ENCODE measurements at places on chromosomes 5 and 9. TPM values are rescaled to one million over a fixed set of nuclear protein-coding genes. Genes with fewer than 3 reads are reported as not detected.
A peak's percentile ranks its signal among the peaks of the same experiment; 100 is the strongest.

- H3K4me3 ChIP-seq, result no peak overlapping the region
- H3K36me3 ChIP-seq, result no peaks in the 10 kb centered on the region
- H3K27ac ChIP-seq, result no peak overlapping the region
- DNase-seq, result no peak
- peaks cover 10% of the 10 kb centered on the region for H3K27me3 ChIP-seq
- peaks cover 2% of the 10 kb centered on the region for H3K4me1 ChIP-seq
Measured at GRCh38 chr9:761176-761792, 80.2 kb upstream of the DMRT1 start.

DNA sequence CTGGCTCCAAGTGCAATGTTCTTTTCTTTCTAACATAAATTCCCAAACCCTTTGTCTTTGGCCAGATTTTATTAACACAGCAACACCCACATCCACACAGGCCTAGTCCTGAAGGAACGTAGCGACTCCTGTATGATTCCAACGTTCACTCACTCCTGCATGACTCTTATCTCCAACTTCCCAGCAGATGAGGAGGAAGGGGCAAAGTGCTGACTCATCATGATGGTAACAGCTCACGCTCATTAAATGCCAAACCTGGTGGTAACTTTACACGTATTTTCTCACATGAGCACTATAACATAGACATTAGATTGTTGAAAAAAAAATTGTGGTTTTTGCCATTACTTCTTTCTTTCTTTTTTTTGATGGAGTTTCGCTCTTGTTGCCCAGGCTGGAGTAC lies 1349.5 kb downstream of the EFNA5 start:
- H3K4me3 ChIP-seq, result no peak overlapping the region
- H3K4me1 ChIP-seq, result no peaks in the 10 kb centered on the region
- no peak overlapping the region for H3K27ac ChIP-seq
- no peak for DNase-seq
- no peaks in the 10 kb centered on the region for H3K36me3 ChIP-seq

DNA sequence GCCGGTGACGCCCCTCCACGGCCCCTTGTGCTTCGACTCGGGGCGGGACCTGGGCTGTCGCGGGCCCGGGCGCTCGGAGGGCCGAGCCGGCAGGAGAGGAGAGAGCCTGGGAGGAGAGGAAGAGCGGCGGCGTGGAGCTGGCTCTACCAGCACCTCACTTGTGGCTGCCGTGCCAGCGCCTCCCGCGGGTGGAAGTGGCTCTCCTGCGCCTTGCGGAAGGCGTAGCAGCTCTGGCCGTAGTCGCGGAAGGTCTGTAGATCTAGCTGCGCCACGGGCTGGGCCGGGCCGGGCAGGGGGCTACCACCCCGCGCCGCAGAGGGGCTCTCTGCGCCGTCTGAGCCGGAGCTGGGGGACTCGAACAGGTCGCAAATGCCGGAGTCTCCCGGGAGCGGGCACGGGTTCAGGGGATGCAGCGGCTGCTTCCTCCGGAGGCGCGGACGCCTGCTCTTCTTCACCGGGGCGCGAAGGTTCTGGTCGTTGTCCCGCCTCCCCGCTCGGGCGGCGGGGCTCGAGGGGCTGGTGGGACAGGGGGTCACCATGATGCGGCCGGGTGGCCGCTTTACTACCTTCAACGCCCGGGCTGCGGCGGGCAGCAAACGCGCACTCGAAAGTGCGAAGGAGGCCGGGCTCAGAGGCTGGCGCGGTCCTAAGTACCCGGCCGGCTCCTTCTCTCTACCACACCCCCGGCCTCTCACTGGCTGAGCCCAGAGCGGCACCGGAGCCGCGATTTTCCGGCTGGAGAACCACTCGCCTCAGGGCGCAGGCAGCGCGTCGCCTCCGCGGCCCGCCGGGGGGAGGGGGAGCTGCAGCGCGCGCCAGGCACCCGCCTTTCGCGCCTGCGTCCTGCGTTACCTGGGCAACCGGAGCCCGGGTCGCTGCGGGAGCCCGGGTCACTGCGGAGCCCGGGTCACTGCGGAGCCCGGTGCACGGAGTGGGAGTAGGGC lies at the start of gene CCNO:
TSS of gene CCNO (minus strand) at position 624 of the 944 bp plus-strand sequence. CDS start at position 539, 85 bp downstream.
- peaks cover 30% of the 10 kb centered on the region for H3K4me1 ChIP-seq
- peaks cover 63% of the 10 kb centered on the region for H3K27me3 ChIP-seq
- no peak within 1 kb of the TSS for H3K27ac ChIP-seq

GRCh38 chr5:37754976-37755375 lies 84.9 kb downstream of the GDNF start:
- peaks cover 22% of the 10 kb centered on the region for H3K36me3 ChIP-seq
- H3K27me3 ChIP-seq, result no peaks in the 10 kb centered on the region
- DNase-seq, result no peak
- no peak overlapping the region for H3K4me3 ChIP-seq
- H3K27ac ChIP-seq, result no peak overlapping the region

ZNG1A gene
- 45.5 TPM for total RNA-seq

- DNase-seq, result no peak
- H3K4me1 ChIP-seq, result no peaks in the 10 kb centered on the region
- no peak overlapping the region for H3K27ac ChIP-seq
- H3K4me3 ChIP-seq, result no peak overlapping the region
- H3K36me3 ChIP-seq, result no peaks in the 10 kb centered on the region
Measured at GRCh38 chr9:78997296-78997695, 574.5 kb upstream of the TLE4 start.

C9orf85 gene
- 10.2 TPM for total RNA-seq

DNA sequence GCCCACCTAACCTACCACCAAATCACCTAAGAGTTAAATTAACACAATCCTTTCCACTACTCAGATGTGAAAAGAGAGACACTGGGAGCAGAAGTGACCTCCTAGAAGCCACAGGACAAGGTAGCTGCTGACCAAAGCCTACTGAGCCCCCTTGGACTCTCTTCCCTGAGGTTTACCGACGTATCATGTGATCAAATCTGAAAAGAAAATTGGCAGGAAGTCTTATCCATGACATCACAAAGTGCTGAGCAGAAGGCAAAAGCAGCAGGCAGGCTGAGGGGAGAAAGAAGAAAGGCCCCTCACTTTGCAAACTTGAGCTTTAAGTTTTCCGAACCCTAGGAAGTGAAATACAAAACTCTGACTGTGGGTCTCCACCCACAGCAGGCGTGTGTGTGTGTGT lies 11.1 kb downstream of the PRELID2 start:
- no peak overlapping the region for H3K4me3 ChIP-seq
- no peaks in the 10 kb centered on the region for H3K36me3 ChIP-seq
- peaks cover 1% of the 10 kb centered on the region for H3K27me3 ChIP-seq
- H3K27ac ChIP-seq, result no peak overlapping the region
- no peaks in the 10 kb centered on the region for H3K4me1 ChIP-seq

GRCh38 chr9:83583151-83584014 lies 39.6 kb upstream of the IDNK start:
- peaks cover 9% of the 10 kb centered on the region for H3K4me1 ChIP-seq
- no peak overlapping the region for H3K27ac ChIP-seq
- H3K4me3 ChIP-seq, result no peak overlapping the region
- H3K36me3 ChIP-seq, result peaks cover 5% of the 10 kb centered on the region

GRCh38 chr5:149256451-149256850 lies 15.2 kb upstream of the AFAP1L1 start:
- H3K27ac ChIP-seq, result no peak overlapping the region
- no peak overlapping the region for H3K4me3 ChIP-seq
- no peaks in the 10 kb centered on the region for H3K4me1 ChIP-seq
- no peak for DNase-seq

GRCh38 chr9:87681271-87682061 lies 44.5 kb upstream of the CTSL start:
- H3K27ac ChIP-seq, result no peak overlapping the region
- H3K36me3 ChIP-seq, result no peaks in the 10 kb centered on the region
- H3K4me1 ChIP-seq, result peaks cover 26% of the 10 kb centered on the region
- H3K4me3 ChIP-seq, result no peak overlapping the region

CRHBP gene
- total RNA-seq, result 0.27 TPM

PCDHGA9 gene
- 0.09 TPM for total RNA-seq

IL5 gene
- 0.69 TPM for total RNA-seq

DNA sequence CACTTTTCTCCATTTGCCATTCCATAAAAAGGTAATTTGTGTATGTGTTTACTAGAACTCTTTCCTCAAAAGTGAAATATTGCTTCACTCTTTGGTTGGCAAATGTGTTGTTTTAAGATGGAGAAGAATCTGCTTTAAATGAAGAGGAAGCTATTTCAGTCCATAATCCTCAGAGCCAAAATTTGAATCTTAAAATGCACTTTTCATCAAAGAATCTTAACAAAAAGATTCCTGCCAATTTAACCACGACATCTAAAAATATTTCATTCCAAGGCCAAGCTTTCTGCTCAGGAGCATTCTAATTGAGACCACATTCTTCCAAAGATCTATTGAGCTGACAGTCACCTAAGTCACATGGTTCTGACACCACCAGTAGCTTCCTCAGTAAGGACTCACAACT lies 7.5 kb downstream of the GABRB2 start:
- no peaks in the 10 kb centered on the region for H3K4me1 ChIP-seq
- DNase-seq, result no peak
- peaks cover 20% of the 10 kb centered on the region for H3K27me3 ChIP-seq
- H3K4me3 ChIP-seq, result no peak overlapping the region
- H3K36me3 ChIP-seq, result no peaks in the 10 kb centered on the region
- H3K27ac ChIP-seq, result no peak overlapping the region

GRCh38 chr9:130143279-130143893 lies 28.8 kb upstream of the NCS1 start:
- H3K27me3 ChIP-seq, result peaks cover 18% of the 10 kb centered on the region
- H3K4me1 ChIP-seq, result peaks cover 53% of the 10 kb centered on the region
- H3K27ac ChIP-seq, result no peak overlapping the region
- no peaks in the 10 kb centered on the region for H3K36me3 ChIP-seq

PAEP gene
- not detected for total RNA-seq

DNA sequence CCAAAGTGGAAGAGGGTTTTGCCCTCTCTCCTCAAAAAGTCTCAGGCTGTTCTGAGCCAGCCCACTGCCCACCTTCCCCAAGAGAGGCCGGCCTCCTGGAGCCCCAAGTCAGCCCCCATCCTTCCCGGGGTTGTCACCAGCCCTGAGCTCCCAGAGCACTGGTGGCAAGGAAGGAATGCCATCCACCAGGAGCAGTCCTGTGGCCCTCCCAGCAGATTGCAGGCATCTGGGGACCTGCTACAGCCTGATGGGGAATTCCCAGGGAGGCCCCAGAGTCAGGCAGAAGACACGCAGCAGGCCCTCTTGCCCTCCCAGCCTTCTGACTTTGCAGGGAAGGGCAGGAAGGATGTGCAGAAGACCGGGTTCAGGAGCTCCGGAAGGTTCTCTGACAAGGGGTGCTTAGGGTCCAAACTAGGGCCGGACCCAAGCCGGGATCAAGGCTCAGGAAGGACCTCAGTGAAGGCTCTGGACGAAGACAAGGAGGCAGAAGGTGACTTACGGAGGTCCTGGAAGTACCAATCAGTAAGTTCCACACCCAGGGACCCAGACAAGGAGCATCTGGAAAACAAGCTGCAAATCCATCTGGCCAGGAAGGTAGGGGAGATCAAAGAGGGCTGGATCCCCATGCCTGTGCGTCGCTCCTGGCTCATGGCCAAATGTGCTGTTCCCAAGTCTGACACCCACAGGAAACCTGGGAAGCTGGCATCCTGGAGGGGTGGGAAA lies 3.7 kb downstream of the SPATA31E1 start:
- H3K4me3 ChIP-seq, result no peak overlapping the region
- DNase-seq, result no peak
- H3K36me3 ChIP-seq, result no peaks in the 10 kb centered on the region
- no peaks in the 10 kb centered on the region for H3K4me1 ChIP-seq
- no peak overlapping the region for H3K27ac ChIP-seq
- H3K27me3 ChIP-seq, result no peaks in the 10 kb centered on the region

GRCh38 chr5:173247510-173247909 lies 12.5 kb upstream of the NKX2-5 start:
- peaks cover 15% of the 10 kb centered on the region for H3K4me1 ChIP-seq
- no peak overlapping the region for H3K27ac ChIP-seq
- H3K27me3 ChIP-seq, result peaks cover 66% of the 10 kb centered on the region
- H3K36me3 ChIP-seq, result no peaks in the 10 kb centered on the region
- no peak overlapping the region for H3K4me3 ChIP-seq

DNA sequence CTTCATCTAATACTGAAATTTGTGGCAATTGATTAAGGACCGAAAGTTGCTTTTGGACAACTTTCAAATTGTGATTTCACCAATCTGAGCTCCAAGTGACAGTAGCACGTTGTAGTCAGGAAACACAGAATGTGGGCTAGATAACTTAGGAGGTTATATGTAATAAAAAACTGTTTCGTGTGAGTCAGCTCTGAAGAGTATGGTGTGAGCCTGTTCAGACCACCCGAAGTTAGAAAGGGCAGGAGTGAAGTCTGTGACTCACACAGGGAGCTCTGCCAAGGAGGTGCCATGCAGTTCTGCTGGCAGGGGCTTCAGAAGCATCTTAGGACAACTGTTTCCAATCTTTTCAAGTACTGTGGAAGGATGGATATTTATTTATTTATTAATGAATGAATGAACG lies 16.4 kb upstream of the ZBTB34 start:
- DNase-seq, result no peak
- no peak overlapping the region for H3K27ac ChIP-seq
- H3K36me3 ChIP-seq, result peaks cover 2% of the 10 kb centered on the region
- H3K4me1 ChIP-seq, result peaks cover 9% of the 10 kb centered on the region
- no peaks in the 10 kb centered on the region for H3K27me3 ChIP-seq

FAM151B gene
- total RNA-seq, result 0.75 TPM

SERF1A gene
- 4.3 TPM for total RNA-seq

- peaks cover 26% of the 10 kb centered on the region for H3K36me3 ChIP-seq
- peak; percentile 22 for DNase-seq
- no peak overlapping the region for H3K4me3 ChIP-seq
- peaks cover 12% of the 10 kb centered on the region for H3K4me1 ChIP-seq
- no peaks in the 10 kb centered on the region for H3K27me3 ChIP-seq
Measured at GRCh38 chr5:119255571-119256356, 100.1 kb upstream of the TNFAIP8 start.

DNA sequence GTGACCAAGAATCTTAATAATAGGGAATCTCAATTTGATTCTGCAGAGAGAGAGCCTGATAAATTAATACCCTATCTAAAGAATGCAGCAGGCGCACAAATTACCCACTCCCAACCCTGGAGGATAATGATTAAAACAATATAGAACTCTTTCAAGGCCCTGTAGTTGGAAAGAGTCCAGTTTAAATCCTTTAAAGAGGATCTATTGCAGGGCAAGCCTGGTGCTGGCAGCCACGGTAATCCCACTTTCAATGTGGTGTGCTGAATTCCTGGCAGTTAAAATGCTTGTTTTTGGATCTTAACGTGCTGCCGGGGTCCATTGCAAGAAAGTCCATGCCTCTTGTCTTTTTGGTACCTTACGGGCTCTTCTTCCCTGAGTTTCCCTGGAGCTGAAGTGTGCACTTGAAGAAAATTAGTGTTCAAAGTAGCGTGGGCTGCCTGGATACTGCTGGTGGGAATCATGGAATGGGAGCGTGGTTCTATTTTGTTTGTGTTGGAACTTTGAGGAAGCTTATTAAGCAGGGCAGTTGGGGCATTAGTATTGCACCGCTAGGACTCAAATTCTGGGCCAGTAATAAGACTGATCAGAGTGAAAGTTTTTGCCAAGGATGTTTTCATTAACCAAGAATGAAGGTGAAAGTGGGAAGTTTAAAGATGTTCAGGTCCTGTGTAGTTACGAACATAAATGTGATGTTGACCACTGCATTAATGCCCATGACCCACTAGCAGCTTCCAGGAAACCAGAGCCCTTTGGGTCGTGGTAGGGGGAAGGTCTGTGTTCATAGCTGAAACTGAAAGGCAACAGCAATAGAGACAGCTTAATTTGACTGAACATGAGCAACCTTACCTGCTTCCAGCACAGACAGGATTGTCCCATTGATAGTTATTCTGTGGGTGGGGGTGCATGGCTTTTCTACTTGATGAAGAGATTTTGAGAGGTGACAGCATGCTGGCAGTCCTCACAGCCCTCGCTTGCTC lies 20.8 kb downstream of the MARCHF6 start:
- H3K27me3 ChIP-seq, result no peaks in the 10 kb centered on the region
- peaks cover 35% of the 10 kb centered on the region for H3K36me3 ChIP-seq
- no peak overlapping the region for H3K4me3 ChIP-seq
- DNase-seq, result no peak

GRCh38 chr5:151094030-151094851 lies 13.4 kb upstream of the TNIP1 start:
- H3K36me3 ChIP-seq, result peaks cover 6% of the 10 kb centered on the region
- peak; percentile 82 for DNase-seq
- H3K27me3 ChIP-seq, result no peaks in the 10 kb centered on the region
